EH (cell line): ENCODE measurements at places on chromosomes 16 and 17.

DNA sequence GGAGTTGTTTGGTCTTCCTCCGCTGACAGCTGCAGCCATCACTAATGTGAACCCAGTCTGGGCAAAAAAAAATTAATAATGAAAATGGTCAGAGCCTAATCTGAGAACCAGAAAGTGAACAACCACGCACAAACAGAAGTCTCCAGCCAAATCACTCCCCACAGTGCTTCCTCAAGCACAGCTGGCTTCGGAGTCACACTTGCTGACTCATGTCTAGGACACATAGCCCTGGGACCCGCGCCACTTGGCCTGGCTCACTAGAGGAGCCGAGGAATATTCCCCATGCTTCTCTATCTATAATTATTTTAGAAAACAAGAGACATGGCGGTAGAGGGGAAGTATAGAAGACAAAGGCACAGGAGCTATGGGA, 109.1 kb downstream of the ZFHX3 start:
- peak; percentile 88 for DNase-seq

- DNase-seq = no peak
Observed at GRCh38 chr17:74128456-74129211, 74.8 kb upstream of the RPL38 start.

DNA sequence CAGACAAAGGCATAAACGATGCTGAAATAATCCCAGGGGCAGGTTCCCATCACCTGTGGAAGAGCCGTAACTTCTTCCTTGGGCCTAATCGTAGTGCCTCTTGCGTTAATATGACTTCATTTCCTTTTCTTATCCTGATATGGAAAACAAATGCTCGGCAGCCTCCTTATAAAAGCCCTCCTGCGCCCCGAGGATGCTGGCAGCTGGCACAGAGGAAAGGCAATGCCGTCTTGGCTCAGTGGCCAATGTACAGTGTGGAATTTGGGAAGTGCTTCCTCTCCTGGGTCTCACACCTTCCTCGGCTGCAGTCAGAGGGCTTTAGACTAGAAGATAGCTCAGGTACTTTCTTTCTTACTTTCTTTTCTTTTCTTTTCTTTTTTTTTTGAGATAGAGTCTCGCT, 3.4 kb downstream of the SCN4A start:
- DNase-seq = no peak

- no peak for DNase-seq
Observed at GRCh38 chr17:58384897-58385296, 32.4 kb downstream of the RNF43 start.

DNA sequence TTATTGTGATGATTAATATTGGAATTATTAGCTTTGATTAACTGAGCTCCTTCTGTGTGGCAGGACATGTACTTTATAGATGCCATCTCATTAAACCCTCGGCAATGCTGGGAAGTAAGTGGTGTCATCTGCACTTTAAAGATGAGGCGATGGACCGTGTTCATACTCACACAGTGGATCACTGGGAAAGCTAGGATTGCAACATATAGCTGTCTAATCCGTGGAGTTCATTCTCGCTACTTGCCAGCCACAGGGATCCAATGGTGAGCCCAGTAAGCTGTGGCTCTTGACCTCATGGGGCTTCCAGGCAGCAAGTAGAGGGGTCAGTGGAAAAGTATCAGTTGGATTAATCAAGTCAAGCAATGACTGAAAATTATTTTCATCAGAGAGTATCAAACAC, 587.9 kb downstream of the CDH13 start:
- DNase-seq = no peak

GRCh38 chr17:10360578-10360977, 12.2 kb downstream of the MYH13 start:
- DNase-seq = no peak

DNA sequence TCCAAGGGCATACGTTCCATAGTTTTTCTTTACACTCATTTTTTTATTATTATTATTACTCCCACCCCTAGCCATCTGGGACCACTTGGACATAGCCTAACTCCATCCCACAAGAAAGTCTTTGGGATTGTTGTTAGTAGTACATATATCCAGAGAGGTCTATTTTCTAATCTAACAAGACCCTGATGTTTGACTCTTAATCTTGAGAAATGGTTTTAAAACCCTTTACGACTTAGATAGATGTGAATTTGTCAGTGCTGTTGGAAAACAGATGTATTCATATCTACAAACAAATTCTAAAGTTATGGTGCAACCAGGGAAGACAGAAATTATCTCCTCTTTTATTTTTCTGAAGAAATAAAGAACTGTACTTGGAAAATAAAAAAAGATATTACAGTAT, 197.8 kb downstream of the CDH11 start:
- DNase-seq = no peak

GRCh38 chr16:88963583-88963982, 13.4 kb downstream of the CBFA2T3 start:
- DNase-seq = peak; percentile 29

GRCh38 chr16:2795395-2796143, 2.7 kb upstream of the PRSS41 start:
- no peak for DNase-seq

- no peak for DNase-seq
Observed at GRCh38 chr17:3956983-3957382, 7.3 kb downstream of the ATP2A3 start.

DNA sequence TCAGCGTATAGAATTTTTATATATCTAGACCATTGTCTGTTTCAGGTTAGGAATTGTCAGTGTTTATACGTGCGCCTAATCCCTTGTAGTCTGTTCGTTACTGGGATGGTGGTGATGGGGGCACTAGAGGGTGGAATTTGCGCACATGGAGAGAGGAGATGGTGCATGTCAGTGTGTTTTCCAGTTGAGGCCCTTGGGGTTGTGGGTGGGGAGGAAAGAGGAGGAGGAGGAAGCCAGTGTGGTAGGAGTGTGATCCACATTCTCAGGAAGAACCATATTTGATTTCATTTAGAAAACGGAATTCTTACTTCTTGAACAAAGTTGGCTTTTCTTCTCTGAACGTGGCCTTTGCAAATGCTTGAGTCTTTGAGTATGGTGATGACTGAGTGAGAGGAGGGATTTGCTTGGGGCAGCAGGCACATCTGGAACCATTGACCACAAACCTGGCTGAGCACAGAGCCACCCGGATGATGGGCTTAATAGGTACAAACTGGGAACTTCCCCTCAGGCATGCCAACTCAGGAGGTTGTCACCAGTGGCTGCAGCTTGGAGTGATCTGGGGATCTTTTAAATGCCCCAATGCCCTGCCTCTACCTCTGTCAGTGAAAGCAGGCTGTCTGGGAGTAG, 98.9 kb downstream of the PRKCB start:
- DNase-seq = no peak

DNA sequence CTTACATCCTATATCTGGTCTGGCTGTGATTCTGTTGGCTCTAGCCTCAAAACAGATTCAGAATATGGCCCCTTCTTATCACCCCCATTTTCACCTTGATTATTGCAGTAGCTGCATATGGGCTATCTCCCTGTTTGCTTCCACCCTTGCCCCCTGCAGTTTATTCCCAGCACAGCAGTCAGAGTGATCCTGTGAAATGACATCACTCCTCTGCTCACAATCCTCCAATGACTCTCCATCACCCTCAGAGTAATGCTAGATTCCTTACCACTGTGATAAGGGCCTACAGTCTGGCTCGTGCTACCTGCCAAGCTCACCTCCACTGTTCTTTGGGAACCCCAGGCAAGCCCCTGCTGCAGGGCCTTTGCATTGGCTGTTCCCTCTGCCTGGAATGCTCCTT, 92.5 kb downstream of the ASIC2 start:
- peak; percentile 6 for DNase-seq

DNA sequence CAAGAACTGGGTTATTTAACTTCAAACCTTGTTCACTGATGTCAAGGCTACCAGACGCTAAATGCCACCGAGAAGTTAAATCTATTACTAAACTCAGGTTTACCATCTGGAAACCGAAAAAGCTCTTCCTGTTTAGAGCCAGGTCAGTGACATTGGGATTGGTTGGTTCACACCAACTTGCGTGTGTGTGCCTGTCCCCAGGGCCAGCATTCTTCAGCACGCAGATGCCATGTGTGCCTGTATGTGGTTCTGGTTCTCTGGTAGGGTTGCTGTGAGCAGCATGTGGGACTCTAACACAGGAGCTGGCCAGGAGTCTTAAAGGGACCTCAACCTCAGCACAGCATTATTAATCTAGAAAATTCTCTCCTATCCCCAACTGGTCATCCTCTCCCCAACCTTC, 18.1 kb upstream of the TBX2 start:
- DNase-seq = no peak

DNA sequence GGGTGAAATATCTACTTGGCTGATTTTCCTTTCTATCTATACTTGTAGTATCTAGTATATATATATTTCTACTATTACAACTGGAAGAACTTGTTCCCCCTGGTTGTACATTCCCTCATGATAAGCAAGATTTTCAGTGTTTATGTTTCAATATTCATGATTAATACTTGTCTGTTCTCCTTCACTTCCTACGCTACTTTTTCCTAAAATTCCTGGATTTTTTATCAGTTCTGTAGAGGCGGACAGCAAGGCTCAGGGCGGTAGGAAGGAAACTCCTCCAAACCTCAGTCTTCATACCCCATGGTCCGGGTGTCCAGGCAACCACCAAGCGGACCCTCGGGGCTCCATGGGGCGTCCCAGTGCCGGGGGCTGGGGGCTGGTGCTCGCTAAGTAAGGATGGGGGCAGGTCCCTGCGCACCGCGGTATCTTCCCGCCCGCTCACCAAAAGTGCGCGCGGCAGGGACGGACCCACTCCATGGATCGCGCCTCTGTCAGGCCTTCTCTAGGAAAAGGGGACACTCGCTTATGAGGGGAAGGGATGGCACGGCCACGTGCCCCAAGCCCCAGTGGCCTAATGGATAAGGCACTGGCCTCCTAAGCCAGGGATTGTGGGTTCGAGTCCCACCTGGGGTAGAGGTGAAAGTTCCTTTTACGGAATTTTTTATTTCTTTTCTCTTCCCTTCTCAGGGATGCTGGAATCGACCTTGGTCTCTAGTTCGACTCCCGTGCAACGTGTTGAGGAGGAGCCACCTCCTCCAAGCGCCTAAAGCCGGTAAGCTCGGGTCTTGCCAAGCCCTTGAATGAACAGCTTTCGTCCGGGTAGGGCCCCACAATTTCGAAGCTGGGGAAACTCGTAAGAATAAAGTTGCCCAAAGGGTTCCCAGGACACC, 13.2 kb downstream of the ATP5PD start:
- peak; percentile 93 for DNase-seq

GRCh38 chr17:41419716-41420115, 4.7 kb downstream of the KRT37 start:
- no peak for DNase-seq

GRCh38 chr16:17027488-17028129, 443.2 kb downstream of the XYLT1 start:
- no peak for DNase-seq

- DNase-seq = no peak
Observed at GRCh38 chr17:68185820-68186219, 62.0 kb upstream of the AMZ2 start.

GRCh38 chr16:27776556-27777225, 226.7 kb downstream of the KATNIP start:
- DNase-seq = no peak

- peak; percentile 2 for DNase-seq
Observed at GRCh38 chr17:73645050-73645871, 1.0 kb upstream of the SDK2 start.

DNA sequence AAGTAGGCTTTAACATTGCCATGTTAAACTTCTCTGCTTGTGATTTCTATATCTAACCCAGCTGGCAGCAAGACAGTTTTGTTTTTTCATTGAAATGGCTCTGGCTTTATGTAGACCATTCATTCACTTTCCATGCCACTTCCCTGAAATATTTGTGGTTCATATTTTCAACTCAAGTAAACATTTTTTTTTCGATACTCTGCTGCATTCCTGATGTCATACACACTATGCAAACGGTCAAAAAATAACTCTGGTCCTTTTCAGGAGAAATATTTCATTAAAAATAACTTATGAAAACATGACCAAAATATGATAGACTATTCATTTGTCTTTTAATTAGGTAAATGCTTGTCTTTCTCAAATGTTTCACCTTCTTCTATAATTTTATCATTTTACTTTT, 116.3 kb downstream of the USP22 start:
- DNase-seq = peak; percentile 58

DNA sequence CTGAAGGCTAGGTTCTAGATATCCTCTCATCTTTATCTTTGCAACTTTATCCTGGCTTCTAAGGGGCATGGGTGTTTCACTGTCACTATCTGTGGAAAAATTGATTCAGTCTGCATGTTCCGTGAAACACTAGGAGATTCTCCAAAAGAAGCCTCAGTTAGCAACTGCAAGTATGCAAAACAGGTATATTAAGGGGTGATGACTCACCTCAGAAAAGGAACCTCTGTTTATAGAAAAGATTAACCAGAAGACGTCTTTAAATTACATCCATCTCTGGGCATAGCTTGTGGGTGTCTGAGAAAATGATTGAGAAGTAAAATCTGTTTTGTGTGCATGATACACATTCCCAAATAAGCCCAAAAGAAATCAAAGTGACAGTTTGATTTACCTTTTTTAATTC, 353.8 kb upstream of the HSBP1 start:
- no peak for DNase-seq

DNA sequence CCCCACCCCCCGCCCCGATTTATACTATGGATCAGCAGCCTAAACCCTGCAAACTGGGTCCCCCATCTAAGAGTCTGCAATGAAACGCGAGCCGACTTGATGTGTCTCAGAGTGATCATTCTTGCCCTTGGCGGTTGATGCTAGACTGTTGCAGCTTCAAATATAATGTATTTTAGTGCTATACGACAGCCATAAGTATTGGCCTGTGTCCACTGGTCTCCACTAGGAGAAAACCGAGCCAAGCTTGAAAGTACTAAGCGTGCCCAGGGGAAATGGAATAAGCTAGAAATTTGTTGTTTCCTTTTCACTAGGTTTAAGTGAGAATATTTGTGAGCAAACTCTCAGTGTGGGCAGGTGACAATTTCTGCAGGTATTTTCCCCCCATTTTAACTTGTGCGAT, 711.2 kb downstream of the MAF start:
- DNase-seq = no peak

GRCh38 chr16:721765-722540, 1.0 kb downstream of the ANTKMT start:
- DNase-seq = no peak
